ENCODE measurements at places on chromosomes 1 and 21.
A peak's percentile ranks its signal among the peaks of the same experiment; 100 is the strongest.

GRCh38 chr1:11515368-11516300 lies 36.7 kb downstream of the DISP3 start:
- peak; percentile 51 for DNase-seq

GRCh38 chr21:16194788-16195537 lies 465.2 kb downstream of the USP25 start:
- DNase-seq, result no peak

- DNase-seq, result no peak
Measured at GRCh38 chr1:198620951-198621824, 17.7 kb upstream of the PTPRC start.

GRCh38 chr21:45326891-45327440 lies 39.3 kb upstream of the POFUT2 start:
- DNase-seq, result no peak

DNA sequence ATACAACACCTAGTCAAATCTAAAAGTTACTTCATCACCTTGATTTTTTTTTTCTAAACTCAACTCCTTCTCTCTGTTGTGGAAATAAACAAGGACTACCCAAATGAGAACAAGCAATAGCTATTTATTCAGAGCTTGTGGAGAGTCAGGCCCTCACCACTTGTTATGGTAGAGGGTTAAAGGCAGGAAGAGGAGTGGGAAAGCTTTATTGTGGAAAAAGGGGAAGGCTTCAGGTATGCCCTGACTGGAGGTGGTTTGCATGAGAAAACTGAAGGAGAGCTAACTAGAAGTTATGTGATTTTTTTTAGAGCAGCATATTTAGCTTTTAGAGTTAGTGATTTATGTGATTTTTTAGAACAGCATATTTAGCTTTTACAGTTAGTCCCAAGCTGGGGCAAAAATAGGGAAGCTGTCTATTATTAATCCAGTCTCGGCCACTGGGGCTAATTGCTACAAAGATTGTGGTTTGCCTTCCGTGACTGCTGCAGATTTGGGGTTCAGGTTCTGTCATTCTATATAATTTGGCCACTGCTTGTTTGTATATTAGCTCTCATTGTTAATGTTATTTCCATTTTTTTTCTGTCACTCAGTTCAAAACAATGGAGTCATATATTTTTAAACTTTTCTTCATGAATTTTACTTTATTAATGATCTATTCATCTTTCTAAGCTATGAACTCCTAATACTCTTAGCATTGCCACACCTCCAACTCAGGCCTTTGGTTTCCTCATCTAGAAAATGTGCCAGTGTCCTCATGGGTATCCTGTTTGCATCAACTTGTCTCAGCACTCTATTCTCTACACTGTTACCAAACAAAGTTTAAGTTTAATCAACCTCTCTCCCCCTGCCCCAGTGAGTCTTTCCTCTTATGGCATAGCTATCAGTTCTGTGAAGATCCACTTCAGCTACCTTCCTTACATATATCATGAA lies 713.0 kb downstream of the BRINP3 start:
- DNase-seq, result no peak

DNA sequence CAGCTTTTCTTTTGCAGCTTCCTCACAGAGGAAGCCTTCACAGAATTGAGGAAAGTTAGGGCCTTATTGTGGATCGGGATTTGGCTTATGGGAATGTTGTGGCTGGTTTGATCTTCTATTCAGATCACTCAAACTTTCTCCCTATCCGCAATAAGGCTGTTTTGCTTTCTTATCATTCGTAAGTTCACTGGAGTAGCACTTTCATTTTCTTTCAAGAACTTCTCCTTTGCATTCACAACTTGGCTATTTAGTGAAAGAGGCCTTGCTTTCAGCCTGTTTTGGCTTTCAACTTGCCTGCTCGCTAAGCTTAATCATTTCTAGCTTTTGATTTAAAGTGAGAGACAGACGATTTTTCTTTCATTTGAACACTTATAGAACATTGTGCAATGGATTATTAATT lies 181.9 kb upstream of the B3GALT2 start:
- no peak for DNase-seq

GRCh38 chr1:34663031-34663430 lies 91.8 kb upstream of the GJB5 start:
- DNase-seq, result no peak

DNA sequence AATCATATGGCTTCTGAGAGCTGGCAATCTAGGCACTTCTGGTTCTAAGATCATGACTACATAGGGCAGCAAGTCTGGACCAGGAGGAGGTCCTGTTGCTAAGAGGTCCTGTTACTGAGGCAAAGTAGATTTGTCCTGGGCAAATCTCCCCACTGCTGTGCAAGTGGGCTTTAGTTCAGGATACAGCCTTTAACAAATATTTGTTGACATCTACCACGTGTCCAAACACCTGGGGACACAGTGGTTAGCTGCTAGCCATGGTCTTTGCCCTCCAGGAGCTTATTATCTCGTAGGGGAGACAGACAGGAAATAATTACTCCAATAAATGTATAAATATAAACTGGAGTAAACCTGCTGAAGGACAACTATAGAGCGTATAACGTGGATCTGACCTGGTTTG lies 3.2 kb downstream of the CGN start:
- no peak for DNase-seq

GRCh38 chr1:180386745-180387367 lies 115.5 kb downstream of the ACBD6 start:
- DNase-seq, result no peak

DNA sequence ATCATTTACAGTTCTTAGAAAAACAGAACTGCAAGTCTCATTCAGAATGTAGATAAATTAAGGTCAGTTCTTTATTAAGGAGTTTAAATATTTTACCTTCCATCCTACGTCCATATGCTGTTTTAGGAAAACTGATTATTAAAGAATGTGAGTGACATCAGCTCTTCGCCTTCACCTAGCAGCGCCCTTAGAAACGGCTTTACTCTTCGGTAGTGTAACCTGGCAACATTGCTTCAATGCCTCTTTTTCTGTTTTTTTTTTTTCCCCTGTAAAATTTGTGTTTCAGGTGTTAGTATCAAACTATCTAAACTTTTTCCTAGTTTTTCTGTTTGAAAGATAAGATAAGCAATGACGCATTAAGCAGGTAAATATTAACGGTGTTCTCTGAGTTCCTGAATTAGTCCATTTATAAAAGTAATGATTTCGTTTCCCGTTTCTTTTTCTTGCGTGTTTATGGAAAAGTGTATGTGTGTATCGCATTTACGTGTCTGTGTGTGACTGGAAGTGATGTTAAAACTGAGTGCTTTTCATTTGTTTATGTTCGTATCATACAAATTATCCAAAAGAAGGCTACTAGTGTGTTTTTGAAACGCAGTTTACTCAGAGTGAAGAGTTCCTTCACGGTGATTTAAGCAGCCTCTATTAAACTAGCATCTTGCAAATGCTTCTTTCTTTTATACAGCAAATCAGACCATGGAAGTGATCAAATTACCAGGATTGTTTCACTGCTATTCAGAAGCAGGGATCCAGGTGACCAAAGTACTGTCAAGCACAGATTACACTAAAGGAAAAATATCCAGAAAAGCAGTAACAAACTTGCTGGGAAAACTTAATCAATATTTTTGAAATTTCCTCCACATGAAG lies 139.0 kb downstream of the SDCCAG8 start:
- no peak for DNase-seq

GRCh38 chr1:240927821-240928220 lies 315.9 kb upstream of the GREM2 start:
- DNase-seq, result no peak

DNA sequence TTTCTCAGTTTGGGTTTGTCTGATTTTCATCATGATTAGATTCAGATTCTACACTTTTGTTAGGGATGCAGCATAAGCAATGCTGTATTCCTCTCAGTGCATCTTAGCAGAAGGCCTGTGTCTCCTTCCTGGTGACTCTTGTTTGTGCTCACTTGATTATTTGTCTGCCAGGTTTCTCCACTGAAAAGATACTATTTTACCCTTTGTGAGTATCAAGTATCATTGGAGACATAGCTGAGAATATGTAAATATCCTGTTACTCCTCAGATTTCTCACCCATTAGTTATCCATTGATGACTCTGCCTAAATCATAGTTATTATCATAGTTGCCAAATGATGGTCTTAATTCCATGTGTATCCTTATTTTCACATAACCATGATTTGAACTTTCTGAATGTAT lies 148.5 kb downstream of the POU2F1 start:
- no peak for DNase-seq

GRCh38 chr1:225691377-225691776 lies 38.5 kb upstream of the ENAH start:
- no peak for DNase-seq

DNA sequence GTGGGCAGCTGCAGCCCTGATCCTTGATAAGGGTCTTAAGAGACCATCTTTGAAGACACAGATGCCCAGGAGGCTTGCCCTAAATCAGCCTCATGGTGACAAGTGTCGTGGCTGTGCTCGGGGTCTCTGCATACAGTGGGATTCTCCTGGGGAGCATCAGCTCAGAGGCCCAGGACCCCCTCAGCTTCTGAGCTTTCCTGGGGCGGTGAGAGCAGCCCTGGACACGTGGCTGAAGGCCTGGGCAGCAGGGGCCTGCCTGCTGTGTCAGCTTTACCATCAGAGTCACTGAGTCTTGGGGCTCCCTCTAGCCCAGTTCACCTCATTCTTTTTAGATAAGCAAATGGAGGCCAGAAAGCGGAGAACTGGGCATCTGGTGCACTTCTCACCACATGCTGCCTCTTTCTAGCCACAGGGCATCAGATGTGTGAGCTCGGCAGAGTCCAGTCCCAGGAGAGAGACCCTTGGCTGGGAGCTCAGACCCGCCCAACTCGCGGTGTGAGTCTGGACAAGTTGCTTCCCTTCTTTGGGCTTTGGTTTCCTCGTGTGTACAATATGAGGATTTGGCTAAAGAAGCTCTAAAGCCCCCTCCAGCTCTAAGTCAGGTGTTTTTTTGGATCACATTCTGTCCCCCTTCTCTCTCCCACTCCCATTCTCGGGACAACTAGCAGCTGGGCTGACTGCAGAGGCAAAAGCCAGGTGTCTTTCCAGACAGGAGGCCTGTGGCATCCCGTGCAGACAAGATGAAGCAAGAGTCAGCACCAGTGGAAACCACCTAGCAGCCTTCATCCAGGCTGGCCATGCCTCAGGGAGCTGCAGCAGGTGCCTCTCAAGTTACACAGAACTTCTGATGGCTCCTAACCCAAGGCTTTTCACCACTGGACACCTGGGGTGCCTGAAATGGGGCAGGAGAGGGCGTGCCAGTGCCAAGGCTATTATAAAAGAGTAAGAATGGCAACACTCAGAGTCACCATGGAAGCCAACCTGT lies 119.1 kb downstream of the KCNN3 start:
- no peak for DNase-seq

- DNase-seq, result peak; percentile 52
Measured at GRCh38 chr1:151707541-151708065, 9.0 kb downstream of the CELF3 start.

DNA sequence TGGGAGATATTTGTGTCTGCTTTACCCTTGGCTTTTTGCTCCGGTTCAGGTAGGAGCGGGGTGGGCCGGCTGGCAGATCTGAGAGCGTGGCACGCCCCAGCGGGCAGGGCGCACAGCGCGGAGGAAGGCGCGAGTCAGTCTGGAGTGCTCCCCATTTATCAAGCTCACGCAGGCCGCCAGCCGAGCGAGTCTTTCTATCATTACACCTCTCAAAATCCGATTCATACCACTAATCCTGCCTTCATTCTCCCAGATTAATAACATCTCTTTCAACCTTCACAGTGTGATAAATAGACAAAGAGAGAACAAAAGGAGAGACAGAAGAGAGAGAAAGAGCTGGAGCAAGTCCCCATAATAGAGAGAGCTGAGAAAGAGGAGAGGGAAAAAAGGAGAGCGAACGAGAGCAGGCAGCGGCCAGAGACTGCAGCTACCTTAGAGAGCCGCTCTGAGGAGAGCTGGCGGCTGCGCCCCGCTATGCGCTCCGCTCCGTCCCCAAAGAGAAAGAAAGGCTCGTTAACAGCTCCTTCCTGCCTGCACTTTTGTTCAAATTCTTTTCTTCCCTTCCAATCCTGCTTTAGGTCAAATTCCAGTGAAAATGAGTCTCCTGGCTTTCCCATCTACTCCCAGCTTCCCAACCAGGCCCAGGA lies 48.0 kb downstream of the DMAP1 start:
- DNase-seq, result no peak

DNA sequence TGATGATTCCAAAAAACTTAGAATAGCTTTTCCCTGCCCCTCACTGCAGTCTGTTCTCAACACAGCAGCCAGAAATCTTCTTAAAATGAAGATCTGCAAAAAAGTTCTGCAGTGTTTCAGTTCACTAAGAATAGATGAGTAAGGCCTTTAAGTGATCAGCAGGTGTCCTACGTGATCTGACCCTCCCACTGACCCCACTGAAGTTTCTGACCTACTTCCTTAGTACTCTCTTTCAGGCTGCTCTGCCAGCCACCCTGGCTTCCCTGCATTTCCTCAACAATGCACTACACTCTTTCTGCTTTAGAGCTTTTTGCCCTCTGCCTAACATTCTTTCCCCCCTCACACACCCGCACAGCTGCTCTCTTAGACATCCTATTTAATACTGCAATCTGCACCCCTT lies 182.5 kb downstream of the AKT3 start:
- DNase-seq, result no peak

GRCh38 chr21:41283211-41283818 lies 33.3 kb upstream of the FAM3B start:
- no peak for DNase-seq

- DNase-seq, result no peak
Measured at GRCh38 chr1:17108786-17109185, 10.5 kb downstream of the PADI2 start.

DNA sequence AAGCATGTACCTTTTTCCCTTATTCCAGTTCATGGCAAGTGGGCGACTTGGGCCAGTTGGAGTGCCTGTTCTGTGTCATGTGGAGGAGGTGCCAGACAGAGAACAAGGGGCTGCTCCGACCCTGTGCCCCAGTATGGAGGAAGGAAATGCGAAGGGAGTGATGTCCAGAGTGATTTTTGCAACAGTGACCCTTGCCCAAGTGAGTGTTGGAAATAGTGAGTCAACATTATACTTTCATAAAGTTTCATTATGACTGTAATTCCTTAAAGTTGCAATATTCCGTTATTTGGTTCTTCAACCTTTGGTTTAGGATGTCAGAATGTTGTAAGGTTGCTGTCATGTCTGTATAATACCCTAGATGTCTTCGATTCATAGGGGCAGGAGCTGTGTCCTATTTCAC lies 230.5 kb downstream of the TPR start:
- no peak for DNase-seq

- no peak for DNase-seq
Measured at GRCh38 chr1:76219366-76219818, 144.8 kb downstream of the ST6GALNAC3 start.

GRCh38 chr1:52726265-52727113 lies at the start of gene ZYG11B:
Gene ZYG11B, plus strand, starts transcription at chr1:52726453. Its CDS starts 201 bp downstream, at chr1:52726654.
- peak; percentile 98 for DNase-seq

GRCh38 chr1:171606402-171606941 lies 15.6 kb upstream of the MYOCOS start:
- DNase-seq, result no peak

All from left forelimb (tissue), 1 donor.